Hematopoietic multipotent progenitor cell treated with erythropoietin and hydrocortisone succinate and interleukin-3 and kit ligand, for 17 days (in vitro differentiated cells): ENCODE measurements at places on chromosomes 2 and 18.

DNA sequence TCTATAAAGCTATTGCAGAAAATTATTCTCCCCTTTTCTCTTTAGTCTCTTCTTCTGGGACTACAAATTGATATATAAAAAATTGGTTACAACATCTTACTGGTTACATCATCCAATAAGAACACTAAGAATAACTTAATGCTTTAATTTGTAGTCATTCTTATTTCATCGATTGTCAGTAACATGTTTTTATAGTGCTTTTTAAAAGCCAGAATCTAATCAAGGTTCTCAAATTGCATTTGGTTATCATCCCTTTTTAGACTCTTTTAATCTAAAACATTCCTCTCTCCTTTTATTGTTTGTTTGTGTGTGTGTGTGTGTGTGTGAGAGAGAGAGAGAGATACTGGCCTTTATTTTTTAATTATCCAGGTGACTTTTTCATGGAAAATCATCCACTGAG lies 377.1 kb upstream of the MEIS1 start:
- no peak for DNase-seq

- no peak for DNase-seq
Observed at GRCh38 chr18:46728219-46728930, 28.5 kb downstream of the ST8SIA5 start.

GRCh38 chr2:236608710-236609109 lies 39.1 kb downstream of the ACKR3 start:
- no peak for DNase-seq

DNA sequence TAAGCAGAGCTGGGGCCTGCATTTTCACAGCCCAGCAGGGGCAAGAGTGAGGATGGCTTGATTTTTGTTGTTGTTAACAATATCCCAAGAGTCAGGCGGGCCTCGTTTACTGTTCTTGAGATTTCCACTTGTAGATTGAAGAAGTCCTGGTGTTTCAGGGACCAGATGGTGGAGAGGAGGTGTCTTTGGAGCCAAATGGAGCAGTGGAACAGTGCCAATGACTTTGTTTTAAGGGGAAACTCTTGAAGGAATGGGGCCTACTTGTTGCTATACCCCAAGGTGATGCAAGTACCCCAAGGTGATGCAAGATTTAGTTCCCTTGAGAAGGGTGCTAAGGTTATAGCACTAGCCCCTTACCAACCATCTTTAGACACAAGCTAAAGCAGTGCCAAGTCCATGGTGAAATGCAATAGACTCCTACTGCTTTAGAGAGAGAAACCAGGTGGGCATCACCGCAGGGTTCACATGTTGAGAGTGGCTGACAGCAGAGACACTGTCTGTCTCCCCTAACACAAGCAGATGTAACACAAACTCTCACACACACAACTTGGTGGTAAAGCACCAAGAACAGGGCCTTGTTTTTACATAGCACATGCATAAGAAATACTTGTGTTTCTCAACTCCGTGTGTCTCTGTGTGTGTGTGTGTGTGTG lies 44.0 kb downstream of the HK2 start:
- no peak for DNase-seq

DNA sequence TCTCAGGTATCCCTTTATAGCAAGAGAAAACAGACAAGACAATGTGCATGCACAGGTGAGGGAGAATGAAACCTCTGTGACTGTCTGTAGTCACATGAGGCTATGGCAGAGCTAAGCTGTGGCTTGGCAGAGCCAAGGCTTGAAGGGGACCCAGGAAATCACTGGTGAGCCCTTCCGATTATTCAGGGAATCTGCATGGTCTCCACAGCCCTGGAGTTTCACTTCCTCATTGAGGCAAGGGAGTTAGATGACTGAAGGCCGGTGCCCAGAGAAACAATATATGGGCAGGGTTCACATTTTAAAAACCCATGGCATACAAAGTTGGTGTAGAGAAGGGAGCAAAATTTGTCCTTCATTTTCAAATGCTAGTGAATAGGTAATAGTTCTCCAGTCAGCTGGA lies 144.4 kb upstream of the REV1 start:
- no peak for DNase-seq

- no peak for DNase-seq
Observed at GRCh38 chr18:75358928-75359327, 68.6 kb downstream of the SMIM21 start.

- no peak for DNase-seq
Observed at GRCh38 chr18:57951999-57952774, 91.8 kb upstream of the NEDD4L start.

- DNase-seq = no peak
Observed at GRCh38 chr2:36912695-36913094, 53.6 kb downstream of the STRN start.

- DNase-seq = no peak
Observed at GRCh38 chr2:525021-525420, 152.2 kb downstream of the TMEM18 start.

GRCh38 chr2:43453179-43454170 lies 142.4 kb downstream of the THADA start:
- DNase-seq = no peak

DNA sequence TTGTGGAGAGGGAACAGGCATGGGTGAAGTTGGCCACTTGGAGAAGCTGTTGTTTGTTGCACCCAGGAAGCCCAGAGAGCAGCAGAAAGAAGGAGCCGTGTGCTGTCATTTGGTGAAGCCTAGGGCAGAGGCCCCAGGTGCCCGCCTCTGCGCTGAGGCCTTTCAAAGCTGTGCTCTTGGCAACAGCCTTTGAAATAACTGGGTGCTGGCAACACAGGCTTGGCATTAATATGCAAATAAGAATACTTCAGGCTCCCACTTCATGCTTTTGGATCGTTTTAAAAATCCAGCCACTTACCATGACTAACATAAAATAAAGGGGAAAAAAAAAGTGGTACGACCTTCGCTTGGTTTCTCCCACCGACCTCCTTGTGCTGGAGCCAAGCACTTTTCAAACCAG lies 41.1 kb downstream of the DHRS9 start:
- no peak for DNase-seq

DNA sequence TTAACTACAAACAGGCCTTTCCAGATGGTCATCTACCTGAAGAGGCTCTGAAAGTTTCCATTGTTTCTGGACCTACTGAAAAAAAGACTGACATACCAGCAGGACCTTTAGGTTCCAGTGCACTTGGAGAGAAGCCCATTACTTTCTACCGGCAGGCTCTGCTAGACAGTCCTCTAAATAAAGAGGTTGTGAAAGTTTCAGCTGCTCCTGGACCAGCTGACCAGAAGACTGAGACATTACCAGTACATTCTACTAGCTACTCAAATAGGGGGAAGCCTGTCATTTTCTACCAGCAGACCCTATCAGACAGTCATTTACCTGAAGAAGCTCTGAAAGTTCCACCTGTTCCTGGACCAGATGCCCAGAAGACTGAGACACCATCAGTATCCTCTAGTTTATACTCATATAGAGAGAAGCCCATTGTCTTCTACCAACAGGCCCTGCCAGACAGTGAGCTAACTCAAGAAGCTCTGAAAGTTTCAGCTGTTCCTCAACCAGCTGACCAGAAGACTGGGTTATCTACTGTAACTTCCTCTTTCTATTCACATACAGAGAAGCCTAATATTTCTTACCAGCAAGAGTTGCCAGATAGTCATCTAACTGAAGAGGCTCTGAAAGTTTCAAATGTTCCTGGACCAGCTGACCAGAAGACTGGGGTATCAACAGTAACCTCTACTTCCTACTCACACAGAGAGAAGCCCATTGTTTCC lies 65.8 kb downstream of the ALMS1 start:
- no peak for DNase-seq

DNA sequence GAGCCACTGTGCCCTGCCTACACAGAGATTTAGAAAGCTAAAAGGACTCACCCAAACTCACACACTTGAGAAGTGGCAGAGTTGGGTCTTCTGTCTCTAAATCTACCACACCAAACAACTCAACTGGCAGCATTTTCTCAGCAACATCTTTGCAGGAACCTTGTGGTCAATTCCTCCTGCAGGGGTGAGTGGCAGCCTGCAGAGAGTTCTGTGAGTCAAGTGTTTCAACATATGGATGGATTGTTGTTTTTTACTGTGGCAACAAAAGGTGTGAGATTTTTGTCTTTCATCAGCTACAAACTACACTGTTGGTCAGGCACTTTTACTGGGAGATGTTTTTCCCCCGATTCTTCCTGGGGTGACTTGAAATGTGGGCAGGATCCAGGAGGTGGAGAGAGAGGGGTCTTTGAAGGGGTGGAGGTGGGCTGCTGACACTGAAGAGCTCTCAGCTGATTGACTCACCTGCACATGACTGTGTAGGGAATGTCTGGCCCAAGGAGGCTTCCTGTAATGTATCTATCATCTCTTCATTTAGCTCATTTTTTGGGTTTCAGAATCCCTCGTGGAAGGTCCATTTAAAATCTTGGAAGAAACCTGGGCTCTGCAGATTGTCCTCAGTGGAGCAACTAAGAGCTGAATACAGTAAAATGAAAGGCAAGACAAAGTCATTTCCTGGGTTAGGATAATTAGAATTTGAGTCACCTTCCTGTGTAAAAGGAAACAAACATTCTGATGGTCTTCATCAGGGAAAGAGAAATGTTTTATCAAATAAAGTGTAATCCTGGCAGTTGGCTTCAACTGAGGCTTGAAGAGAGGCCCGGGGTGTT lies 98.6 kb downstream of the MSH2 start:
- no peak for DNase-seq

DNA sequence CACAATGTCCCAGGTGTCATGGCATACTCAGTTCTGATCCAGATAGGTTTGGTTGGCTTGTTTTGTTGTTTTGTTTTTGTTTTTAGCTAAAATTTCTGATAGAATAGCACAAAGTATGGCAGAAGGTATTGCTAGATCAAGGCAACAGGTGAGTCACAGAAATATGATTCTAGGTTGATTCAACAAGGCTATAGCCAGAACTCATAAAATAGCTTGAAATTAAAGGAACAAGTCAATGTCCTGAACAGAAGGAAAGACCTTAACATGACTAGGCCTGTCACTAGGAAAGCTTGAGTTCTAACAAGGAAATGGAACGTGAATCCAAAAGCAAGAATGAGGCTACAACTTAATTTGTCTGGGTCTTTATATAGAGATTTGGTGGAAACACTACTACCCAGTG lies 157.1 kb downstream of the GALNT3 start:
- no peak for DNase-seq

GRCh38 chr18:11570769-11571412 lies 38.5 kb upstream of the SLC35G4 start:
- no peak for DNase-seq

DNA sequence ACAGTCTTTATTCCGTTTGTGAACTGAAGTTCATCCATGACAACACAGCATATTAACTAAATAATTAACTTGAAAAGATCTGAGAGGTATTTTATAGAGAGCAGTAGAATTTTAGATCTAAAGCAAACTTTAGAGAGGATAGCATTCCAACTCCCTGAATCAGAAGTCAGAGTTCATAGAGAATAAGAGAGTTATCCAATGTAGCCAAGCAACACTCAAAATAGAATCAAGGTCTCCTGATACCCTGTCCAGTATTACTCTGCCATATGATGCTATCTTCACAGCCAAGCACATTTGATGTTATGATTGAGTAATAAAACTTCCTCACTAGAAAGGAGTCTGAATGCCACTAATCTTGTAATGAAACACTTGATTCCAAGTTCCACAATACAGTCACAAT lies 55.5 kb downstream of the RIT2 start:
- no peak for DNase-seq

GRCh38 chr18:10070561-10071000 lies 156.8 kb downstream of the VAPA start:
- no peak for DNase-seq

GRCh38 chr2:174493549-174494331 lies 6.9 kb upstream of the GPR155 start:
- no peak for DNase-seq

- DNase-seq = no peak
Observed at GRCh38 chr2:12303181-12304030, 413.3 kb upstream of the TRIB2 start.

DNA sequence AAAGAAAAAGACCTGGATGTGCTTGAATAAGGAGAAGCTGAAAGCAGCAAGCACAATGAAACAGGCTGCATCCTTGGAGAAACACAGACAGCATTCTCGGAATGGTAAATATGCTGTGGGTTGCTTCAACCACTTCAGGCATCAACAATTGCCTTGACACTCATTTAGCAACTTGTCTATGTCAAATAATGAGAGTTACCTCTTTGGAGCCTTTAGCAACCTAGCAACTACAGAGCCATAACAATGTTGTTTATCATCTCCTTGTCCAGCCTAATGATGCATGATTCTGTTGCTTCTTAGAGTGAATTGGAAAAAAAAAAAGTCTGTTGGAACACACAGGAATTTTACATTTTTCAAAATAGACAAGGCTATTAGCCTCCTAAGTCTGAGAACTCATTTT lies 410.6 kb downstream of the PIK3C3 start:
- DNase-seq = no peak

- DNase-seq = no peak
Observed at GRCh38 chr2:98333922-98334321, 12.3 kb upstream of the CNGA3 start.

GRCh38 chr2:174690026-174690425 lies 74.2 kb downstream of the CHRNA1 start:
- no peak for DNase-seq

- no peak for DNase-seq
Observed at GRCh38 chr2:60079562-60079961, 473.9 kb downstream of the BCL11A start.

DNA sequence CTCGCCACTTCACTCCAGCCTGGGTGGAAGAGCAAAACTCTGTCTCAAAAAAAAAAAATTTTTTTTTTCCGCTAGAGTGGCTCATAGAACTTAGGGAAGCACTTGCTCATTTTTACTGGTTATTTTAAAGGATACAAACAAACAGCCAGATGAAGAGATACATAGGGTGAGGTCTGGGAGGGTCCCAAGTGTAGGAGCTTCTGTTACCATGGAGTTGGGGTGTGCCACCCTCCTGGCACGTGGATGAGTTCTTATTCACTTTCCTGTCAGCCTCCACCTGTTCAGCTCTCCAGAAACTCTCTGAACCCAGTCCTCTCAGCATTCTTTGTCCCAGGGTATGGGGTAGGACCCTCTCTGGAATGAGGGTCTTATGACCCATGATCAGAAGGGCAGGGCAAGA lies 4.9 kb upstream of the MAT2A start:
- DNase-seq = peak; percentile 51

GRCh38 chr2:239300871-239301735 lies 99.7 kb downstream of the HDAC4 start:
- no peak for DNase-seq

DNA sequence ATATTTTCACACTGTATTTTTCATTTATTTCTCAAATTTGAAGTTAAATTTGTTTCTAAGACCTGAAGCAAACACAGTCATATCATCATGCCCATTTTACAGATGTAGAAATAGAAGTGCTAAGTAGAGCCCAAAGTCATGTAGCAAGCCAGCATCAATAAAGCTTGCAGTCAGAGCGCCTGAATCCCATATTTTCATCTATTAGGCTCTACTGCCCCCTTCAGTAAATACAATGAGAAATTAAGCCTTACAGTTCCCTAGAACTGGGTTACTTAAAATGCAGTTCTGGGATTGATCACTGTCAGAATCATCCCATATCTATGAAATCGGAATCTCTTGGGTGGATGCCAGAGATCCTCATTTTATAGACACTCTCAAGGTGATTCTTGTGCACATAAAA lies 419.9 kb downstream of the TGIF1 start:
- peak; percentile 53 for DNase-seq

GRCh38 chr2:127090281-127091120 lies 16.5 kb downstream of the BIN1 start:
- DNase-seq = no peak
